ENCODE measurements at places on chromosomes 13 and 19.

DNA sequence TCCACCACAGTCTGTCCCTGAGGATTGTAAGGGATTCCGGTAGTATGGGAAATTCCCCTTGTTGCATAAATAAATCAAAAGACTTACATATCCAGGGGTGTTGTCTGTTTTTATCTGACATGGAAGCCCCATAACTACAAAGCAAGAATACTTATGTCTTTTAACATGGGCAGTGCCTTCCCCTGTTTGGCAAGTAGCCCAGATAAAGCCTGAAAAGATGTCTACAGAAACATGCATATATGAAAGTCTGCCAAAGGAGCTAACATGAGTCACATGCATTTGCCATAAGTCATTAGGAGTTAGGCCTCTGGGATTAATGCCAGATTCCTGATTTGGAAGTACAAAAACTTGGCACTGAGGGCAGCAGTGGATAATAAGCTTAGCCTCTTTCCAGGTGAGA is 62.1 kb downstream of the ZNF737 start:
- DNase-seq, result no peak

- DNase-seq, result no peak
These were observed 825.6 kb downstream of the SLITRK6 start for GRCh38 chr13:84973661-84974060.

DNA sequence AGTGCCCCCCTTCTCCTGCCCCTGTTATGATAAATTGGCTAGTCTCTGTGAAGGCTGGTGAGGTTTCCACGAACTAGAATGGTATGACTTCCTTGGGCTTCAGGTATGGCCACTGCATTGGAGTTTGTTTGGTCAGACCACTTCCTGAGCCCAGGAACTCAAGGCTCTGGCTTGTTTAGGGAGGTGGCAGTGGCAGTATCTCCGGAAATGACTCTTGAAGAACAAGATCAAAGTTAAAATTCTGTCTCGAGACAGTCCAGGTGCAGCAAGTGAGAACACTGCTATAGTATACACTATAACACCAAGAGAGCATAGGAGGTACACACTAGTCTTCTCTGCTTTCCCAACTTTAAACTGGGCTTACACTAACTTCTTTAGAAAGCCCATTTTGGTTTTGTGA is 309.1 kb downstream of the KLF12 start:
- DNase-seq, result no peak

DNA sequence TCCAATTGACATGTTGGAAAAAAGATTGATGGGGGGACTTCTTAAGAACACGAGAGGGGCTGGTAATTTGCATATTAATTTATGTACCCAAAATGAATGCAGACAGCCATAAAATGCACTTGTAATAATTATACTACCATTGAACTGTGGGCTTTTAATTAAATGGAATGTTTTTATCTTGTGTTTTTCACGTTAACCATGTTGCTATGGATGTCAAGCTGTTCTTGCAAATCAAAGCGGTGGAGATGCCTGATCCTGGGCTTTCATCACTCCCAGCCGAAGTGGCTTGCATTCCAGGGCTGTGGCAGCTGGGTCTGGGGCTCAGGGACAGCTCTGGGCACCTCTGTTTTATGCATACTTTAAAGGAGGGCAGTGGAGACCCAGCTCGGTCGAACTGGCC is 179.4 kb upstream of the TMTC4 start:
- no peak for DNase-seq

GRCh38 chr13:51793570-51794271 is 10.2 kb downstream of the DHRS12 start:
- DNase-seq, result no peak

GRCh38 chr13:41289463-41289881 is 21.6 kb upstream of the NAA16 start:
- DNase-seq, result no peak

GRCh38 chr13:73059460-73060250 is 850 bp downstream of the KLF5 start:
- peak; percentile 24 for DNase-seq

DNA sequence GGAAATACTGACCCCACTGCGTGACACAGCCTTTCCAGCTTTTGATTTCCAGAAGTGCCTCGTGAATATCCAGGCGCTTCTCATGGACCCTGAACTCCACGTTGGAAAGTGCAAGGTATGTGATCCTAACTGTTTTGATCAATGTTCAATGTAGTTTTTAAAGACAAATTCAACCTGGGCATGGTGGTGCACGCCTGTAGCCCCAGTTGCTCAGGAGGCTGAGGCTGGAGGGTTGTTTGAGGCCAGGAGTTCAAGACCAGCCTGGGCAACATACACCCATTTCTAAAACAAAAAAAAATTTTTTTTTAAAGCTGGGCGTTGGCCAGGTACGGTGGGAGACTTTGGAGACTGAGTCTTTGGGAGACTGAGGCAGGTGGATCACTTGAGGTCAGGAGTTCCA is 31.3 kb downstream of the CATSPERD start:
- no peak for DNase-seq

DNA sequence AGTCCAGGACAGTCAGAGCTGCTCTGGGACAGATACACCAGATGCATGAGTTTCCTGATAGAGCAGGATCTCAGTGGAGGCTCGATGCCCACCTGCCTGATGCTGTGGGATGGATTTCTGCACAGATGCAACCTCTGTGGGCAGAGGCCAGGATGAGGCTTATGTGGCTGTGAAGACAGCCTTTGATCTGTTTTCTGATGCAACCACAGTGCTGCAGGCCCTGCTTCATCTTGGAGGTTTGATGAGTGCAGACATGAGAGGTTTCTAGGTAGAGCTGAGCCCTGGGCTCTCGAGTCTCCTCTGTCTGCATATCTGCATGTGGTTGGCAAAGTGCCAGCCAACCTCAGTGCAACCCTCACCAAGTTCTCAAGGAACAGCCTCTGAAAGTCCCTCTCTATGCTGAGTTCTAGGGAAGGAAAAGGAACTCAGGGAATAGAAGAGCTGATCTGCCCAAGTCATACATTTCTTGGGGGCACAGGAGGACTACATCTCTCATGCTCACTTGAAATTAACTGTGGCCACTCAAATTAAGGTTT is 23.1 kb upstream of the TSHZ3 start:
- no peak for DNase-seq

GRCh38 chr13:44464471-44464870 is 90.8 kb downstream of the SERP2 start:
- no peak for DNase-seq

GRCh38 chr13:103238441-103238840 is 172.2 kb upstream of the SLC10A2 start:
- no peak for DNase-seq

Data from occipital lobe (tissue), 3 donors.